ENCODE measurements at places on chromosomes 1 and 21. TPM values are rescaled to one million over a fixed set of nuclear protein-coding genes. Genes with fewer than 3 reads are reported as not detected.

The AGT gene
- not detected for total RNA-seq

The LRRC39 gene
- total RNA-seq, result not detected

The DNAJC6 gene
- total RNA-seq, result 7.4 TPM

The AIRE gene
- not detected for total RNA-seq

The ZMYM4 gene
- total RNA-seq, result 65.4 TPM

- H3K4me1 ChIP-seq, result no peaks in the 10 kb centered on the region
- H3K4me3 ChIP-seq, result no peak overlapping the region
- no peak for DNase-seq
- no peaks in the 10 kb centered on the region for H3K27me3 ChIP-seq
- H3K27ac ChIP-seq, result no peak overlapping the region
These were observed 131.5 kb downstream of the CNIH3 start for GRCh38 chr1:224747578-224747977.

- H3K36me3 ChIP-seq, result no peaks in the 10 kb centered on the region
- no peak overlapping the region for H3K27ac ChIP-seq
- DNase-seq, result no peak
- H3K4me1 ChIP-seq, result peaks cover 4% of the 10 kb centered on the region
- H3K4me3 ChIP-seq, result no peak overlapping the region
These were observed 13.1 kb upstream of the PARS2 start for GRCh38 chr1:54777431-54777830.

- no peaks in the 10 kb centered on the region for H3K4me1 ChIP-seq
- no peaks in the 10 kb centered on the region for H3K27me3 ChIP-seq
- H3K27ac ChIP-seq, result no peak overlapping the region
- H3K4me3 ChIP-seq, result no peak overlapping the region
These were observed 122.5 kb upstream of the KCNJ15 start for GRCh38 chr21:38134084-38134873.

DNA sequence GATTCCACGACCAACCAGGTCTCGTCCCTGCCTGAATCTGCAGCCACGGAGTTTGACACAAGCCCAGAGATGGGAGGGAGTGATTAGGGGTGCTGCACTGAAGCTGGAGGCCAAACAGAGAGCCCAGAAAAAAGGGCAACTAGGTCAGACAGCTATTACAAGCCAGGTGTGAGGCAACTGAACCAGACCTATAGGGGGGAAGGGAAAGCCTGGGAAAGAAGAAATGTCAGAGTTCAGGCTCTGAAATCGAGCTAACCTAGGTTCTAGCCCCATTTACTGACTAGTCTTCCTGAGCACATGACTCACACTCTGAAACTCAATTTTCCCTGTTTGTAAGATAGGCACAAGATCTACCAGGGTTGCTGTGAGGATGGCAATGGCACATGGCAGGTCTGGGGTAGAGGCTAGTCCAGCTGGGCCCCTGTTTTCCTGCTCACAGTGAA, 1.7 kb downstream of the DHCR24 start:
- H3K27ac ChIP-seq, result 0 out of 2 replicates have a peak overlapping the region, but pooled peaks have one; percentile 75
- H3K36me3 ChIP-seq, result peaks cover 47% of the 10 kb centered on the region
- H3K4me1 ChIP-seq, result peaks cover 41% of the 10 kb centered on the region
- no peak for DNase-seq
- peak overlapping the region; percentile 97 for H3K4me3 ChIP-seq

DNA sequence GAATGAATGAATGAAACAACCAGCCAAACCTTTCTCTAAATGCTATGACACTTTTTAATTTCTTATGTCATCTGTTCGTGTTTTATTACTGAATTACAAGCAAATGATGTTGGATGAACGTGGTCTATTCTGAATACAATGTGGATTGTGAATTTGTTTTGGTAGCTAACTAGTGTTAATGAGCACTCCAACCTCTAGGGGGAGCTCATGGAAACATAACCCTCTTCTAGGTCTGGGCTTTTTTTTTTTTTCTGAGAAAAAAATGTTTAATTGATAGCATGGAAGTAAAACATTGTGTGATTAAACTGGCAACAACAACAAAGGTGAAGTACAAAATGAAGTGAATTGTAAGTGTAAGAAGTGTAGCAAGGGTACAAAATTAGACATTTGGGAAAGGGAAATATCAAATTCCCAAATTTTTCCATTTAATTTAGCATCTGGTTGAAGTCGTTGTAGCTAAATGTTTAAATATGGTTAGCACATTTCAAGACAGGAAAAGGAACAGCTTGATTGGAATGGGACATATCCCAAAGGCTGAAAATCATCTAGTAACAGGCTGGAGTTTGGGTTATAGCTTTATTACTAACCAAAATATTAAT, 42.6 kb upstream of the PTGS2 start:
- H3K27ac ChIP-seq, result no peak overlapping the region
- H3K27me3 ChIP-seq, result no peaks in the 10 kb centered on the region
- no peak overlapping the region for H3K4me3 ChIP-seq
- H3K36me3 ChIP-seq, result no peaks in the 10 kb centered on the region
- no peaks in the 10 kb centered on the region for H3K4me1 ChIP-seq

GRCh38 chr1:32071758-32072621, 749 bp upstream of the TMEM39B start:
- DNase-seq, result peak; percentile 32
- H3K27me3 ChIP-seq, result no peaks in the 10 kb centered on the region
- no peaks in the 10 kb centered on the region for H3K36me3 ChIP-seq
- H3K4me3 ChIP-seq, result peak overlapping the region; percentile 88

GRCh38 chr1:227175611-227176010, 142.7 kb downstream of the CDC42BPA start:
- no peak for DNase-seq
- no peak overlapping the region for H3K27ac ChIP-seq
- no peaks in the 10 kb centered on the region for H3K27me3 ChIP-seq
- H3K36me3 ChIP-seq, result no peaks in the 10 kb centered on the region
- no peak overlapping the region for H3K4me3 ChIP-seq
